Stimulated activated CD4-positive, alpha-beta T cell treated with anti-CD3 and anti-CD28 coated beads, Interleukin-2, amount 100 ng/mL, for 24 hours (primary cell): ENCODE measurements at places on chromosomes 1 and 21.
A peak's percentile ranks its signal among the peaks of the same experiment; 100 is the strongest.

GRCh38 chr1:26913754-26914619 is at the start of gene NR0B2:
Gene NR0B2, minus strand, starts transcription at chr1:26913975. Its CDS starts 35 bp downstream, at chr1:26913940.
- DNase-seq = no peak

DNA sequence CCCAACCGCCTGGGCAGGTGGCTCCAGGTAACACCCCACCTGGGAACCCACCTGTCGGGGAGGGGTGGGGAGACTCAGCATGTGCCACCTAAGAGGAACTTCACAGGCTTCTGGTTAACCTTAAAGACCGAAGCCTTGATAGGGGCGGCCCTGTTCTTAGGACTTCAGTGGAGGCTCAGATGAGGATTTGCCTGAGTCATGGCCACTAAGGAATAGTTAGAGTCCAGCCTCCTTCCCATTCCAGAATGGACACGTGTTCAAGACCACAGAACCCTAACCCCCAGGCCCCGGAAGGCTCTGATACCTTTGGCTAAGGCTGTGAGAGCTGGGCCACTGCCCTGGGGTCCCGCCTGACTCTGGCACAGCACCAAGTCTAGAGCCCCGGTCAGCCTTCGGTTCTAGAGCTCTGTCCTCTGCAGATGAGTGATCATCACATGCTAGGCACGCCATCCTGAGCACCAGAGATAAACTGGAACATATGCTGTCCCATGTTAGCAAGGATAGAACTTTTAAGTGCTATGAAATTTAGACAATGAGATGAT is 20.3 kb downstream of the PADI6 start:
- no peak for DNase-seq

DNA sequence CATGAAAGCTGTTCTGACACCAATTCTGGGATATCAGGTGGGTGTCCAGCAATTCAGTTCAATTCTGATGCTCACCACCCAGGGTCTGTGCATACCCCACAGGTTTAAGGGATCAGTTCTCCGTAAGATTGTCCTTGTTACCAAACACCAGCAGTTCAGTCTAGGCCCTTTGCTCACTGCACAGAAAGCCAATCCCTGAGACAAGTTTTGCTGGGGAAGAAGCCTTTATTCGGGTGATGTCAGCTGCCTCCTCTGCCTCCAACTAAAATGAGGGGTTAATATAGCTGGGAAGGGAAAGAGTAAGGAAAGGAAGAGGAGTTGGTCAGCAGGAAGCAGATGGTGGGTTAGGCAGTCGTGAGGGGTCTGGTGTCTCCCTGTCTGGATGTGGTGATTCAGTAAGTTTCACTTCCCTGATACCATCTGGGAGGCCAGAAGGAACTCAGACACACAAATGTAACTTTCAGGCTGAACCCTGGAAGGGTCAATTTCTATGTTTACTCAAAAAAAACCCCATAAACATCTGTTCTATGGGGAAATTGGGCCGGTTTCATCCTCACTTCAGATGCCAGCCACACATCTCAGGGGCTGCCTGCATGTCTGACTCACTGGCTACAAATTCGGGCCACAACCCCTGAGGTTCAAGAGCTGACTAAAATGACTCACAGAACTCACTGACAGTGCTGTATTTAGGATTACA is 83.3 kb upstream of the PGBD5 start:
- DNase-seq = no peak

DNA sequence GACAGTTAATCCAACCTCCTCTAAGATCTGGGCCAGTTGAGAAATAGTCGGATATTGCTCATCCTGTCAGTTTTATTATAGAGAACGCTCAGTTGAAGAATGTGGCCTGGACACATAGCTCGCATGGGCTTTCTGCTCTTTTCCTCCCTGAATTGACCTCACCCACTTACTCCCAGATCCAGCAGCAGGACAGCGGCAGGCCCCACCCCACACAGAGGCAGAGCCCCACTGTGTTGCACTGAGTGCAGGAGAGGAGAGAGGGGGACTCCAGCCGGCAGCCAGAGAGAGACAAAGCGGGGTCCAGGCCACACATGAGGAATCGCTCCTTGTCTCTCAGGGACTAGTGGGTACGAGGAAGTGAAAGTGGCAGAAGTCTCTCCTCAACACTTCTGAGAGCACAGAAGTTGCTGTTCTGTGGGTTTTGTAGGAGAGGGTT is 78.6 kb downstream of the LAMC1 start:
- DNase-seq = no peak

DNA sequence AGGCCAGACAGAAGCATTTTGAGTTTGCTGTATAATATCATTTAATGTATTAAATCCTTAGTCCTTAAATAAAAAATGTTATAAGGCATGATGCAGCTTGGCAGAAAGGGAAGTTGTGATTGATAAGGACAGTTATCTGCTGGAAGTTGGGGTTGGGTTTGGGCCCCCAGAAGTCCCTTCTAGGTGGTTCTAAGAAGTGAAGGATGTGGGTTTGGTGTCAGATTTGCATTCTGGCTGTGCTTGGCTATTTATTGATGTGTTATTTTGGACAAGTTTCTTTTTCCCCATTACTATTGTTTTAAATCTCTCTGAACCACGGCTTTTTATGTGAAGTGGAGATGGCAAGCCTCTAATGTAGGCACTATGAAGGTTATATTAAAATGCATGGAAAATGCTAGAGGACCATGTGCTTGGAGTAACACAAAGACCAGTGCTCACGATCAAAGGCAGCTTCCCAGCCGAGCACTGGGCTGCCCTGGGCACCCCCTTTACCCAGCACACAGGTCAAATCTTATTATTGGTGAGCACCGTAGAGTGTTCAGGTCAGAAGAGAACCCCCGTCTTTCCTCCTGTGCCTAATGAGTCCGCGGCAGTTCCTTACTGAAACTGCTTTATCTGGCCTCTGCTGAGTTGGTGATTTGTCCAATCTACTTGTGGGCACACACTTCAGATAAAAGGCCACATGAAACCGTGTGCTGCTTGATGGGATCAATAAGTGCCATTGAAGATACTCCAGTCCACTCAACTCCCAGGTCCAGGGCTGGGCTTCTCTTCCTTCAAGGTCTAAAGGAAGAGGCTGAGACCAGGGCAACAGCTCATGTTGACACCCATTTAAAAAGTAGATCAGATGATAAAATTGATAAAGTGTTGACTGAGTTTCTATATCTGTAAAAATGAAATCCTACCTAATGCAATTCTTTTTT is 212.0 kb downstream of the PRDM2 start:
- DNase-seq = no peak

- no peak for DNase-seq
These were observed 276.4 kb upstream of the PLXNA2 start for GRCh38 chr1:208520438-208521099.

- DNase-seq = no peak
These were observed 23.7 kb downstream of the RRP1 start for GRCh38 chr21:43812957-43813655.

GRCh38 chr1:228554107-228554506 is 66.9 kb downstream of the RNF187 start:
- DNase-seq = no peak

- no peak for DNase-seq
These were observed 3.0 kb downstream of the PAXBP1 start for GRCh38 chr21:32768530-32768929.

DNA sequence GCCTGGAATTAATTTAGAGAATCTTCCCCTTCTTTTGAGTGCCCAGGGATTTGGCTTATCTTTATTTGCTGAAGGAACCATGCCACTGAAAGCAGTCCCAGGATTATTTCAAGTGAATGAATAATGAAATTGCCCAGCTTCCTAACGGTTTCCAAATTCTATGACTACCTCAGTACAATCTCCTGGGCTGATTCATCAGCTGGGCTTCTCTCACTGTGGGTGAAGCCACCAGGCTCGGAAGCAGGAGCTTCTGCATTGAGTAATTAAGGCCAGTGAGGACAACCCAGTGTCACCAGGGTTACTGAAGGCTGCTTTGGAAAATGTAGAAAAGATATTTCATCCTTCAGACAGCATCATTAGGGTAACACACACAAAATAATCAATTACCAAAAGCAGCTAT is 169.8 kb downstream of the DAB1 start:
- no peak for DNase-seq

GRCh38 chr1:42052072-42052699 is 101.0 kb upstream of the GUCA2B start:
- DNase-seq = no peak

- peak; percentile 62 for DNase-seq
These were observed 66.0 kb downstream of the BCAR3 start for GRCh38 chr1:93615582-93616150.

DNA sequence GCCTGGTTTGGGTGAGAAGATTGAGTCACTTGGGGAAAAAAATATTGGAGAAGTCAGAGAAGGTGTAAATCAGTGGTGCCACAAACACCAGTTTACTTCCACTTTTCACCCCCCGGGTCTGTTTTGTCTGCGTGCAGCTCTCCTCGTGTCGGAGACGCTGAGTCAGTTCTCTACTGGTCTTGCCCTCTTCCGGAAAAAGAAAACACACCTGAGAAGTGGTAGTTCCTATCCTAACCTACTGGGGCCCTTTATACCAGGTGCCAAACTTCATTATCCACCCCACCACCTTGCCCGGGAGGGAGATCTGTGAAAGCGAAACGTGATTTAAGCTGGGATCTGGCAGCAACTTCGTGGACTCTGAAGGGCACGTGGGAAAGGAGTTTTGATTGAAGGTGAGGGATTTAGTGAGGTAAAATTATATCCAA is 855 bp upstream of the IVNS1ABP start:
- DNase-seq = peak; percentile 68

GRCh38 chr1:9121496-9122409 is 7.1 kb downstream of the GPR157 start:
- DNase-seq = peak; percentile 49

GRCh38 chr1:64892576-64893573 is 73.5 kb downstream of the JAK1 start:
- no peak for DNase-seq

- DNase-seq = peak; percentile 76
These were observed 54.3 kb downstream of the ADARB1 start for GRCh38 chr21:45128613-45129188.

GRCh38 chr1:39268112-39268581 is 63.7 kb downstream of the MACF1 start:
- DNase-seq = no peak

GRCh38 chr21:34203851-34204420 is 130.6 kb downstream of the MRPS6 start:
- no peak for DNase-seq

DNA sequence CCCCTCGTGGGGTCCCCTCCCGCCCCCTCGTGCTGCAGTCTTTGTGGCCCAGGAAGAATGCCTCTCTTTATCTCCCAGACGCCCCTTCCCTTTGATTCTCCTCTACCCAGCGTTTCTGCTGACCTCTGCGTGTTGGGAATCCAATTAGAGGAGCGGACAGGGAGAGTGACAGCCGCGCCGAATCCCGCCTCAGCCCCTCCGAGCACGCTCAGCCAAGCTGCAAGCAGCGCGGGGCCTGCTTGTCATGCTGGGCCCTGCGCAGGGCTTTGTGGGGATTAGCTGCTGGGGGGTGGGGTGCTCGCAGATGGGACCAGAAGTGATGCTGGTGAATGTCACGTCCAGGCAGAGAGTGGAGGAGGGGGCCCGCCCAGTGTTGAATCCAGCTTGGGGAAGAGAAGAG is 91.1 kb downstream of the EPHB2 start:
- no peak for DNase-seq

DNA sequence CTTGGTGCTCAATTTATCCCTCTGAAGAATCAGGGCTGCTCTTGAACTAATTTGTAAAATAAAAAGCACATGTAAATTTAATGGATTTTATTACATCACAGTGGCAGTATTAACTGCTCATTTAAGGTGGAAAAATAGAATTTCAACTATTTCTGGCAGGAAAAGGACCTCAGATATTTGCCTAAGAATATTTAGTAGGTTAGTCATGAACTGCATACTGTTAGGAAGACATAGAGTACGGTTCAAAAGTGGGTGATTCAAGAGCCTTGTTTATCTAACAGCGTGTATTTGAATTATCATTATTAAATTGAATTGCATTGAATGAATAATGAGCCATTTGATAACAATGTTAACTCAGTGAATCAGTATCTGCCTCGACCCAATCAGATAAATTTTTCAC is 248.8 kb upstream of the PBX1 start:
- DNase-seq = no peak

- DNase-seq = no peak
These were observed 290.4 kb upstream of the POU3F1 start for GRCh38 chr1:38336961-38337360.

DNA sequence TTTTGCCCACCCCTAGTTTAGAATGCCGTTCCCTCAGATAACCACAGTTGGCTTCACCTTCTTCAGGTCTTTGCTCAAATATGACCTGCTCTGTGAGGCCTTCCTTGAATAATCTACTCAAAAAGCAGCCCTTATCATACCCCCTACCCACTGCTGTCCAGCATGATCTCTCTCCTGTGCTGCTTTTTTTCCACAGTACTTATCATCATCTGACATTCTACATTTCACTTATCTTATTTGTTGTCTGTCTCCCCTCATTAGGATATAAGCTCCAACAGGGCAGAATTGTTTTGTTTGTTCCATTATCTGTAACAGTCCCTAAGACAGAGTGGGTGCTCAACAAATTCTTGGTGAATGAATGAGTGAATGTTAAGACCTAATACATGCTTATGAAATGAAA is 18.1 kb downstream of the USP24 start:
- no peak for DNase-seq

GRCh38 chr1:155254714-155255242 is 505 bp downstream of the ENTREP3 start:
- no peak for DNase-seq

- no peak for DNase-seq
These were observed 11.5 kb downstream of the ZNF697 start for GRCh38 chr1:119636491-119637089.

DNA sequence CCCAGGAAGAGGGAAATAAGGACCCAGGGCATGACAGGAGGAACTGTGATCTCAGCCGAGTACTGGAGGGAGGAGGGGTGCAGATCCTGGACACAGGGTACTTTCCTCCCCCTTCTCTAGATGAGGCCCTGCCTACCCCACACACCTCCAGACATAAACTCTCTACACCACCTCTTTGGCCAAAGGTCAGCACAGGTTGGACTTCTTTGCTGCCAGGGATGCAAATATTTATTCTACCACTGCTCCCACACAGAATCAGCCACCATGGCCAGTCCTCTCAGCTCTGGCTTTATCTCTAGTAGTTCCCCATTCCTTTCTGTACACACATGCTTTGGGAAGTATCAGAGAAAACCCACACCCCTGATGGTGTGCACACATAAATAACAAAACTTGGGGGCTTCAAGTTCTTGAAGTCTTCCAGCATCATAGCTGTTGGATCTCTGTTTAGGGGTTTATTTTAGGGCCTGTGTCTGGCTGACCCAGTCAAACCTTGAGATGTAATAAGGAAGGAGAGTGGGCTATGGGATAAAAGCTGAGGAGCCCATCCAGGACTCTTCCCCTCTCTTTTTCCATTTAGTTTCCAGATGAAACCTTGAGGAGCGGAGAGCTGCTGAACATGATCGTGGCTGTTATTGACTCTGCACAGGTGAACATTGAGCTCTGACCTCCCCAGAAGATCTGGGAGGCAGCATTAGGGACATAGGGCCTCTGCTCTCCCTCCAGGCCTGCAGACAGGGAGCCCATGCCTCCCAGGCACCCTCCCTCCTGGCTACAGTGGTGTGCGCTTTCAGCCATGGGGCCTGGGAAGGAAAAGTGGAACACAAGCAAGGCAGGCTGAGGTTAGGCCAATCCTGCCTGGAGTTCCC is 6.7 kb upstream of the SLC27A3 start:
- no peak for DNase-seq
